ENCODE measurements at places on chromosomes 1 and 21. TPM values are rescaled to one million over a fixed set of nuclear protein-coding genes. Genes with fewer than 3 reads are reported as not detected.

Gene TTC39A
- total RNA-seq = 62.3 TPM

Gene OPTC
- total RNA-seq = not detected

- DNase-seq = no peak
Measured at GRCh38 chr1:157411769-157412168, 140.5 kb downstream of the FCRL5 start.

DNA sequence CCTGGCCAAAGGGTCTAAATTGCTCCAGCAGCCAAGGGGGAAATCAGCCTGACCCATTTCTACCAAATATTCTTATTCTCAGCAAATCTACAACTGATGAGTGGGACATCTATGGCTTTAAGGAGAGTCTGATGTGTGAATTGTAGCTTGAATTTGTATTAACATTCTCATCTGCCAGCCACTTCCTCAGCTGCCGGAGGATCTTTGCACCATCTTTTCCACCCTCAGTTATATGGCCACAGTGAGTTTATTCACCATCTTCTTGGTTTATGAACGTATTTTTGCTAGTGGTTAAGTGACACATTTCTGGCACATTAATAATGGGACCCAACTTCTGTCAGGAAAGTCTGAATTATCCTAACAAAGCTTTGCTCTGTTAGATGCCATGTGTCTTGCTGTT lies 69.6 kb downstream of the COLGALT2 start:
- no peak for DNase-seq

- DNase-seq = no peak
Measured at GRCh38 chr1:40556121-40556520, 24.7 kb downstream of the ZNF684 start.

DNA sequence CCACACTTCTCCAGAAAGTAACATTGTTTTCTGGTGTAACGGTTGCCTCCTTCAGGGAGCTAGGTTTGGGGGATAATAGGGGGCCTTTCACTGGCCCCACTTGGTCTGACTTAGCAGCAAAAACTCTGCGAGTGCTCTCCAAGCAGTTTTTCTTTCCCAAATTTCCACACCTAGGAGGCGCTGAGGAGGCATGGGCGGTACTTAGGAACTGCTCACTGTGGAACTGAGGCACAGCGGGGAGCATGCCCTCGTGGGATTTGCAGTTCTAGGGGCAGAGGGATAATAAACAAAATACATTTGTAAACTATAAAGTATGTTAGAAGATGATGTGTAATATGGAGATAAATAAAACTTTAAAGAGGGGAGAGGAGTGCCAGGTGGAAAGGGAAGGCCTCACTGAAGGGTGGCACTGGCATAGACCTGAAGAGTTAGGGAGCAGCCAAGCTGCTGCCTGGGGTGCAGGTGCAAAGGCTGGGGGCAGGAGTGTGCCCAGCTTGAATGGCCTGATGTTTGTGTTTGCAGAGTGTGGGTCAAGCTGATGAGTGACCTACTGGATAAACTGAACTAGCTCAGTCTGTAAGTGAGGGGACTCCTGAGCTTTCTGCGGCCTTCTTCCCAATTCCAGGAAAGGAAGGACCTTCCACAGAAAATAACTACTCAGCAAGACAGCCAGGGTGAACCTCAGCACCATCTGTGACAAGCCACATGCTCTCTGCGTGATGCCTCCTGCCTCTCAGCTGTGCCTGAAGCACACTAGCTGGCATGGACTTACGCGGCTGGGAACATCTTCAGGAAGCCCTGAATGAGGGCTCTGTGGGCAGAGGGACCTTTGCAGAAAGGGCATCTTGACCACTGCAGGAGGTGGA lies 1.9 kb downstream of the EPHX1 start:
- no peak for DNase-seq

Gene NR1I3
- total RNA-seq = not detected

Gene WNT9A
- total RNA-seq = 2.2 TPM

- no peak for DNase-seq
Measured at GRCh38 chr21:37419228-37419906, 52.8 kb downstream of the DYRK1A start.

DNA sequence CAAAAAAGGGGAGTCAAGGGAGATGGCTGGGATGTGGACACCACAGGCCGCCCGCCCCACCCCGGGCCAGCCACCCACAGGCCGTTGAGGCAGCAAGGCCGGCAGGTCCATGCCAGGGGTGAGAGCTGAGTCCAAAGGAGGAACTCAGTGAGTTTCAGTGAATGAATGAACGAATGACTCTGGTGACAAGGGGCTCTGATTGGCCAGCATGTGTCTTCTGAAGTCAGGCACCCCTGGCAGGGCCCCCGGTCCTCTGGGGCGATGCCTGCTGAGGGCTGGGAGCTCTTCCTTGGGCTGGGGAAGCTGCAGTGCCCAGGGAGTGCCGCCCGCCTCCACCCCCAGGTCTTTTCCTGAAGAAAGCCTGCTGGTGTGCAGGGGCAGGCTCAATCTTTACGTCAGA lies 236.1 kb upstream of the VAMP3 start:
- no peak for DNase-seq

DNA sequence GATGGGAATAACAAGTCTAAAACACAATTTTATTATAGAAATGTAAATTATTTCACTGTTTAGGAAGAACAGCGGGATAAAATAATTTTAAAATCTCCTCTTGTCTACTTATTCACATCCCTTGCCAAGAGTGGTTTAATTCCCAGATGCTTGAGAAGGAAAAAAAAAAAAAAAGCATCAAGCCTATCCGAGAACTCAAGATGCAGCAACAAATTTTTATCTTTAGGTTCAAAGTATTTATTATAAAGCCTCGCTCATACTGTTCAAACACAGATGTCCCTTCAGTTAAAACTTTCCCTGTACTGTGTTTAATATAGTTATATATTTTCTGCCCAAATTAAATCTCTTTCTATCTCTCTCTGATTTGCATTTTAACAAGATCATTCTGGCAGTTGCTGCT lies 1615.8 kb downstream of the PLA2G4A start:
- no peak for DNase-seq

DNA sequence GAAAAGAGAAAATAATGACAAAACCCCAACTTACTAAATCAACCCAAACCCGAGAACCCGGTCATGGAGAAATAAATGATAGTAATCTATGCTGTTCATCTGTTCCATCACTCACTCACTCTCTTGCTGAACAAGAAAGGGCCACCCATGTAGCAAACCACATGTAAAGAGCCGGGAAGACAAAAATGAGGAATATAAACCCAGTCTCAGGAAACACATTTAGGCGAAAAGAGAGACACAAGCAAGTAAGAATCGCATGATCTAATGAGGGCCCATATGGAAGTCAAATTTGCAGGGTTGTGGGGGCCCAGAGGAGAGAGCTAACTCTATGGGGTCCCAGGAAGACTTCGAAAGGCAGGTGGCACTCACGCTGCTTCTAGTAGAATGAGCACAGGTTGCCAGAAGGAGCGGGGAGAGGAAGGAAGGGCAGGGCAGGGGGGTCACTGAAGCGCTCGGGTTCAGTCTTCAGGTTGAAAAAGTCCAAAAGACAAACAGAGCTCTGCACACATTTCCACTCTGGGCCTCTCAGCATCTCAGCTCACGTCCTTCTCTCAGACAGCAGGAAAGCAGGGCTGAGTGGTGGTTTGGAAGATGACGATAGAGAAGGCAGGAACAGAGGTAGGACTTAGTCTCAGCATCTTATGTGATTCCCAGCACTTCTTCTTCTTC lies 142.9 kb upstream of the KRTAP19-8 start:
- DNase-seq = no peak

DNA sequence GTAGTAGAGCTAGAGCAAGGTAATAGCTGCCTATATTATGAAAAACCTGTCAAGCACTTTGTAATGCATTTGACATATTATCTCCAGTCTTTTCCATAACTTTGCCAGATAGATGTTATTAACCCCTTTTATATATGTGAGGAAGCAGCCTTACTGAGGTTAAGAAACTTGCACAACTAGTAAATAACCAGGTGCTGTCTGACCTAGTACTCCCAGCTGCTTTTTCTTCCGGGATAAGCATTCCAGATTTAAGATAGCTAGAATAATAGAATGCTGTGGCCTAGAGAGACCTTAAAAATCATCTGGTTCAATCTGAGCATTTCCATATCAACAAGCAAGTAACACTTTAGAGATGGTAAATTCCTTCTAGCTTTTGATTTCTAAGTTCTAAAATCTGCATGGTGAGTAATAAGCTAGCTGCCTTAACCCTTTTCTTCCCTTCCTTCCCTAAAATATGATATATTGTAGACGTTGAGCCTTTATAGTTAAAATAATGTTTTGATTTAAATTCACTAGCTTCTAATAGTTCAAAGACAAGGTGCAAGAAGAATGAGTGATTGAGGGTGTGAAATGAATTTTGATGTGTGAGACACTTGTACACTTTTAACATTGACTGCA lies 1.8 kb downstream of the SH3GLB1 start:
- DNase-seq = no peak

Gene CASQ2
- 3.9 TPM for total RNA-seq

Gene PARS2
- 6.3 TPM for total RNA-seq

Gene LRRN2
- total RNA-seq = 2.4 TPM

Gene GPR25
- total RNA-seq = 0.66 TPM

GRCh38 chr21:43306911-43307676 lies 119.8 kb downstream of the SIK1 start:
- no peak for DNase-seq

Gene TNNI3K
- total RNA-seq = 1.3 TPM

GRCh38 chr1:180519846-180520245 lies 17.5 kb upstream of the ACBD6 start:
- DNase-seq = no peak

- no peak for DNase-seq
Measured at GRCh38 chr1:84148758-84149157, 4.7 kb downstream of the PRKACB start.

Gene AMY1A
- total RNA-seq = not detected

Gene BMP8B
- total RNA-seq = 1.8 TPM

- DNase-seq = no peak
Measured at GRCh38 chr1:218273762-218274479, 11.2 kb upstream of the RRP15 start.

Gene KCNE2
- total RNA-seq = not detected

GRCh38 chr1:4650481-4650880 lies 3.9 kb upstream of the AJAP1 start:
- DNase-seq = no peak

DNA sequence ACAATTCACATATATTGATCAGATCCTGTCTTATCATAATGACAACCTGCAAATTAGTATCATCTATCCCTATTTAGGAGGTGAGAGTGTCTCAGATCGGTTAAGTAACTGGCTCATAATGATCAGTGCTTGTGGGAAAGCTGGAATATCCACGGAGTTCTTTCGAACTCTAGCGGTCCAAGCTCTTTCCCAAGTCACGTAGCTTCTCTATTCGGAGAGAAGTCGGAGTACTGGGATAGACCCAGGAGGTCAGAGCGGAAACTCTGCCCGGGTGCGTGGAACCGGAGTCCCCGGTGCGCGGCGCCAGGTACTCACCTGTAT lies 339 bp downstream of the PTGS2 start:
- DNase-seq = no peak

- no peak for DNase-seq
Measured at GRCh38 chr1:110671361-110671760, 3.4 kb downstream of the KCNA3 start.

Gene CFHR4
- not detected for total RNA-seq

Gene KRTAP21-2
- total RNA-seq = not detected

GRCh38 chr1:63982201-63982600 lies 208.4 kb downstream of the ROR1 start:
- no peak for DNase-seq

DNA sequence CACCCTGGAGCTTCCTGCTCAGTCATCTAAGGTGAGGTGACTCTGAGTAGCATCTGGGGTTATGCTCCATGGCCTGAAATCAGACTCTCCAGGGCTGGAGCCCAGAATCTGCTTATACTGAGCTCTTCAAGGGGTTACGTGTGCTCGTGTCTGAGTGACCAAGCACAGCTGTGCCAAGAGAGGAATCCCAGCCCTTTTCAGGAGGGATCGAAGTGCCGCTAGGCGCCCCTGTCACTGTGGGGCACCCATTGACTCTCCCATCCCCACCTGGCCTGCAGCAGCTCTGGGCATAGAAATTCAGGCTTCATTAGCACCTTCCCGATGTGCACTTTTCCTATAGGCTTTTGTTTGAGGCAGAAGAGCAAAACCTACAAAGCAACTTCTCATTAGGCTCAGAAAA lies 13.8 kb downstream of the VASH2 start:
- no peak for DNase-seq

DNA sequence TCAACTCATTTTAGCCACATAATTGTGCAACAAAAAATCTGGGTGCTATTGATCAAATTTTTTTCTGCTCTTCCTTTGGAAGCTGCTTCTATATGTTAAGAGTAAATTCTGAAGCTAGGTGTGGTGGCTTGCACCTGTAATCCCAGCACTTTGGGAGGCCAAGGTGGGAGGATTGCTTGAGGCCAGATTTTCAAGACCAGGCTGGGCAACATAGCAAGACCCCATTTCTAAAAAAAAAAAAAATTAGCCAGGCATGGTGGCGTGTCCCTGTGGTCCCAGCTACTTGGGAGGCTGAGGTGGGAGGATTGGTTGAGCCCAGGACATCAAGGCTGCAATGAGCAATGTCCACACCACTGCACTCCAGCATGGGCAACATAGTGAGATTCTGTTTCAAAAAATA lies 24.3 kb upstream of the RSBN1 start:
- DNase-seq = no peak

- no peak for DNase-seq
Measured at GRCh38 chr1:54323921-54324250, 82.3 kb downstream of the SSBP3 start.

DNA sequence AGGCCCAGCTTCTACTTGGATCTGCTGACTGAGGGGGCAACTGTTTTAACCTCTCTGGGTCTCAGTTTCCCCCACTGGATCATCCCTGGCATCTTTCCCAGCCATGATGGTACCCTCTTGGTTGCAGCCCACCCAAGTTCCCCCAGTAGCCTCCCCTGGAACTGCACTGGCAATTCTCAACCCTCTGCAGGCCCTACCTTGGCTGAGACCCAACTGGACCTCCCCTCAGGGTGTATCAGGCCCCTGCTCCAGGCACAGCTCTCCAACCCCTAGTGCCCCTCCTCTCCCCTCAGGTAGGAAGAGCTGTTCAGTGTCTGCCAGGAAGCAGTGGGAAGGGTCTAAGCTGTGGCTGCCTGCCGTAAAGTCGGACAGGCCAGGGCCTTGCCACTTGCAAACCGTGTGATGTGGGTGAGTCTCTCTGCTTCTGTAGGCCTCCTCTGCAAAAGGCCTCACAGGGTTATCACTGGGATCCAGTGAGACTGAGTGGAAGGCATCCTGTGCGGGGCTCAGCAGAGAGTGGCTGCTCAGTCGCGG lies 32.1 kb downstream of the RHBG start:
- DNase-seq = no peak

Measured in mucosa of gallbladder (tissue), 1 donor.